ENCODE measurements at places on chromosomes 6 and 20. TPM values are rescaled to one million over a fixed set of nuclear protein-coding genes. Genes with fewer than 3 reads are reported as not detected.

GRCh38 chr6:96907498-96907897, 9.8 kb upstream of the NDUFAF4 start:
- no peak for DNase-seq

DNA sequence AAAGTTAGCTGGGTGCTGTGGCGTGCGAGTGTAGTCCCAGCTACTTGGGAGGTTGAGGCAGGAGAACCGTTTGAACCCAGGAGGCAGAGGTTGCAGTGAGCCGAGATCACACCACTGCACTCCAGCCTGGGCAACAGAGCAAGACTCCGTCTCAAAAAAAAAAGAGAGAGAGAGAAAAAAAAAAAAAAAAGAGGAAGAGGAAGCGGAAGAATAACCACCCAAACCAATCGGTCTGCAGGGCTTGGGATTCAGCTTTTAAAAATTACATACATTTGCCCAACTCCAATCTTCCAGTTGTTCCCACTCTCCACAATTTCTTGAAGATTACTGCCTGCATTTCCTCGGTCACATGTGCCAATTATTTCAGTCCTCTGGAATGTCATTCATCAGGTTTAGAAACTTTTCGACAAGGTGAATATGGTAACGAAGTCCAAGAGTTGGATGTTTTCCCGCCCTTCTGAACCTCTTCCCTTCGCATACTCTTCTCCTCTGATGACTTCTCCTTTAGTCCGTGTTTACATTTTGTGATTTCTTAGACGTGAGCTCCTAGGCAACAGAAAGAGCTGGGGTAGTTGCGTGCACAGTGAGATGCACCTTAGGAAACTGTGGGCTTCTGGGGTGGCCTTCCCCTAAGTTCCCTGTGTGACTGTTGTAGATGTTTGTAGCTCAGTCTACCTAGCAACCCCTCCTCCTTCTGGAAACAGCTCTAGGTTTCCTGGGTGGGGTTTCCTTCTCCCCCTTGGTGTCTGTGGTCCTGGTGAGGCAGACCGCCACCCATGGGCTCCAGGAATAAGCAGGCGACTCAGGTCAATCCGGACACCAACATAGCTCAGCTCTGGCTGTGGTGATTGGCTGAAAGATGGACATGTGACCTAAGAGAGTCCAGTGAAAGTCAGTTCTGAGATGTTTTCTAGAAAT, 63.0 kb upstream of the NCOA3 start:
- DNase-seq, result no peak

NKX2-2 gene
- polyA plus RNA-seq, result not detected

PRL gene
- not detected for polyA plus RNA-seq

DNA sequence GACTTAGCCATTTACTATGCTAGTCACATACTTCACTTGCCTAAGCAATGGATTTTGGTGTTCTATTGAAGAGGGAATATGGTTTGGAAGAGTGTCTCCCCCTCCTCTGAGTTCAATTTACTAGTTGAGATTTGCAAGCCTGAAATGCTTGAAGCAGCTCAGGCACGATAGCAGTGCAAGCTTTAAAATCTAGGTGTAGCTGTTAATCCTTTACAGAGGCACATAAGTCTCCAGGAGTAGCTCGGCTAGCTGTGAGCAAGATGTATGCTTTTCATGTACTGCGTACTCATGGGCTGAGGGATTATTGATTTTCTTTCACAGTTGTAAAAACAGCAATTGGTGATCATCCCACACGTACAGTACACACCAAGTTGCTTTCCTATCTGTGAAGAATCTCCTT, 726 bp downstream of the FLRT3 start:
- no peak for DNase-seq

All from heart left ventricle (tissue), 16 donors.